Mesenchymal stem cell (in vitro differentiated cells and primary cell): ENCODE measurements at places on chromosomes 16 and 17.

DNA sequence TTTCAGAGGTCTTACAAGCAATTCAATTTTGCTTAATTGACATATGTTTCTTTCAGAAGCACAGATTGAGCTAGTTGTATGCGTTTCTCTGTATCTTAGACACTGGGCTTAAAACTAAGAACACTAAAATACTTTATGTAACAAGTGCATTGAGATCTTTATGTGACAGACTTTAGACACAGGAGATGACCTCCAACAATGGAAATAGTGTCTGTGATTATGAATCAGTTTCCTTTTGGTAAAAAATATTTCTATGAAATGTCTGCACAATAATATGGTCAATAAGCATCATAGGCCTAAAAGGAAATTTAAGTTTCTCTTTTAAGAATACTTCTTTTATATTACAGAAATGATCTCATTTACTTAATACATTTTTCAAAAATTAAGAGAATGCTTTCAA lies 153.2 kb downstream of the SKAP1 start:
- H3K27ac ChIP-seq: no peak overlapping the region
- no peak for DNase-seq
- no peaks in the 10 kb centered on the region for H3K36me3 ChIP-seq
- H3K4me1 ChIP-seq: no peaks in the 10 kb centered on the region

GRCh38 chr16:10868104-10868595 lies 8.9 kb upstream of the CIITA start:
- no peaks in the 10 kb centered on the region for H3K27me3 ChIP-seq
- no peak for DNase-seq
- H3K4me1 ChIP-seq: peaks cover 8% of the 10 kb centered on the region
- H3K36me3 ChIP-seq: no peaks in the 10 kb centered on the region

DNA sequence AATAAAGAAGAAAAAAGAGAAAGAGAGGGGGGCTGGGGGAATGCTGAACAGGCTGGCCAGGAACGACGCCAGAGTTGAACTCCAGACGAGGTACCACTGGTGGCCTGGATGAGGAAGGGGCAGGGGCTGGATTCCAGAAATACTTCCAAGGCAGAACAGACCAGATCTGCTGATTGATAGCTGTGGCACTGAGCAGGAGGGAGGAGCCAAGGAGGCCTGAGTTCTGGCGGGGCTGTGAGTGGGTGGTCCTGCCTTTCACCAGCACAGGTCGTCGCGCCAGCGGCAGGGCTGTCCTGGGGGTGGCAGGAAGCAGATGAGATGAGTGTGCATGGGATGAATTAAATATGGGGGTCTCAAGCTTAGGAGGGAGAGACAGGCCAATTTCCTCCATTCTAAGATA lies 5.5 kb downstream of the CCDC42 start:
- H3K27me3 ChIP-seq: peaks cover 40% of the 10 kb centered on the region
- no peak for DNase-seq
- H3K4me3 ChIP-seq: no peak overlapping the region
- H3K27ac ChIP-seq: no peak overlapping the region
- no peaks in the 10 kb centered on the region for H3K4me1 ChIP-seq
- no peaks in the 10 kb centered on the region for H3K36me3 ChIP-seq

GRCh38 chr17:77444984-77445759 lies 304.4 kb downstream of the SEC14L1 start:
- H3K4me1 ChIP-seq: peaks cover 55% of the 10 kb centered on the region
- H3K27ac ChIP-seq: no peak overlapping the region
- H3K36me3 ChIP-seq: peaks cover 32% of the 10 kb centered on the region
- peak overlapping the region; percentile 24 for H3K4me3 ChIP-seq
